ENCODE measurements at places on chromosomes 11 and 22. TPM values are rescaled to one million over a fixed set of nuclear protein-coding genes. Genes with fewer than 3 reads are reported as not detected.

The CHRM4 gene
- 1.0 TPM for total RNA-seq

The SERHL2 gene
- 0.13 TPM for total RNA-seq

The NTM gene
- total RNA-seq: not detected

The CRYBB3 gene
- total RNA-seq: not detected

Measured in A549 treated with DMSO at 1 μM for 4 hours (cell line).